ENCODE measurements at places on chromosomes 1 and 21. TPM values are rescaled to one million over a fixed set of nuclear protein-coding genes. Genes with fewer than 3 reads are reported as not detected.

- peak; percentile 68 for DNase-seq
Observed at GRCh38 chr21:45220071-45220481, 67.6 kb downstream of the POFUT2 start.

- DNase-seq: no peak
Observed at GRCh38 chr1:8681911-8682310, 135.5 kb downstream of the RERE start.

Gene S100A14
- 78.5 TPM for total RNA-seq

DNA sequence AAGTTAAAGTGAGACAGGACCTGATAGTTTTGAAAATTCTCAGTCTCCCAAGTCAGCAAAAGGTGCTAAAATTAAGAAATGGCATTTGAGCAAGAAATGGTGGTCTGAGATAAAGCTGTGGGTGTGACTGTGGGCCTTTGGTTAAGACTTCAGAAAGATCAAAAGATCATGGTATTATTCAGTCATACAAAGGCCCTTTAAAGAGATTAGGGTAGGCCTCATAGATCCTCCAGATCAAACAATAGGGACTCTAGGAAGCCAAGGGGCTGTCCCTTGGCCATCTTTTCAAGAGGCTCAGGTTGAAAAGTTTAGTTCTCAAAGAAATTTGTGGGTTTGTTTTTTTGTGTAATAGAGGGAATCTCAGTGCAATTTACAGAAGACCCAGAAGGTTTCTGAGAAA lies 8.4 kb downstream of the HMGB4 start:
- DNase-seq: no peak

DNA sequence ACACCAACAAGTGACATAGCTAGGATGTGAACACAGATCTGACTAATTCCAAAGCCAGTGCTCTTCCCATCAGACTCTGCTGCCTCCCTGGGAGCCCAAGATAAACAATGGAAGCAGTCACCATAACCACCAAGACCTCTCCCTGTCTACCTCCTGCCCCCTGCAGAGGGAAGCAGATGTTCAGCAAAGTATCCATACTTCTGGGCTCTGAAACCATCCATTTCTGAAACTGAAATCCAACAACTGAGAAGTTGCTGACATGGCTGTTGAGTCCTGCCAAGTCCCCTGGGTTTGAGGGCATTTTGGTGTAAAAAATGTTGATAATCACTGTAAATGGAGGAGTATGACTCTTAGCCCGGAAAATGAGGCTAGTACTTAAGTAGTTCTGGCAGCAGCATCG lies 102.1 kb downstream of the TYW3 start:
- DNase-seq: no peak

GRCh38 chr1:169460191-169460833 lies 25.4 kb downstream of the SLC19A2 start:
- peak; percentile 8 for DNase-seq

DNA sequence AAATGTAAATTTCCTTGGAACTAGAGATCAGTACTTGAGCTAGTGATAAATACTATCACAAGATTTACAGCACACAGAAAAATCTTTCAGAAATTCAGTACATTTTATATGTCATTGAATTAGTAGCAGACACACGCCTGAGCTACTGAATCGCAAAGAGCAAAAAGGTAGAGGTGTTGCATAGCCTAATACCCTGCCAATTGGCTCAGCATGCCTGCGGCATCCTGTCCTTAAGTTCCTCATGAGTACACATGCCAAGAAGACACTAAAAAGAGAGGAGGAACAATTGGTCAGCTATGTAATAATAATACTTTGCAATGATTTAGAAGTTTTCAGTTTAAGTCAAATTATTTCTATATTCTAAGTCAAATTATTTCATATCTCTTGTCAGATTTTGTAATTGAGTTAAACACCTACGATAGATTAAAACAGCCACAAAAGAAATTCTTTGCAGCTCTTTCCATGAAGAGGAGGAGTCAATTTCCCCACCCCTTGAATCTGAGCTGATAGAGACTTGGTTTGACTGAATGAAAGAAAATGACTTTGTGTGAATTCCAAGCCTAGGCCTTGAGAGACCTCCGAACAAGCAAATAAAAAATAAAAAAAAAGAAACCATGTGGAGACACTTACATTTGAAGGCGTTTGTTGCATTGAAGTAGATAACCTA lies 36.2 kb upstream of the PKN2 start:
- peak; percentile 11 for DNase-seq

DNA sequence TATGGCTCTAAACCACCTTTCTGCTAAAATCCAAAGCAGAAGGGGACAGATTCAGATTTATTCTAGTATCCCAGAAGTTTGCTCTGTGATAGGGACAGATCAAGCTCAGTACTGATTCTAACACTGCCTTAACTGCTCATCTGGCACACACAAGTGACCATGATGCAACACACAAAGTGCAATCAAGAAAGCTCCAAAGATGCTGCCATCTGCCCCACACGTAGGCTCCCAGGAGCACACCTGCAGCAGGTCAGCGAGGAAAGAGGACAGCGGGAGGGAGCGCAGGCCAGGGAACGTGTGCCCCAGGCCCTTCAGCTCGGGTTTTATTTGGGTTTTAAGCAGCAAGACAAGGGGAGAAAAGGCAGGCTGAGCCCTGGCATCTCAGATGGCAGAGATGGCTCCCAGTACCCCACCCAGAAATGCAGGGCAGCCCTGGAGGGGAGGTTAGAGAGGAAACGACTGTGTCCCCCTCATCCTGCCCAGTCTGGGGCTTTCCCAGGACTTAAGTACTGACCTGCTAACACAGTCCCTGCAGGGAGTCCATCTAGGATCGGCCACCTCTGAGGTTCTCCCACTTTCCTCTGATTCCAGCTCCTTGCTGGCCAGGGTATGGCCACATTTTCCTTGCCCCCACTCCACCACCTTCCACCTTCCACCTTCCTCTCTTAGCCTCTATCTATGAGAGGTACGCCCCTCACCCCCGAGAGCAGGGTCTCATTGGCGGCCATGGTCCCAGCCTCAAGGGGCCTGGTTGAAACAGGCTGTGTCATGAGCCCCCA lies 1.2 kb downstream of the TRIM11 start:
- no peak for DNase-seq

Gene LCE1D
- not detected for total RNA-seq

DNA sequence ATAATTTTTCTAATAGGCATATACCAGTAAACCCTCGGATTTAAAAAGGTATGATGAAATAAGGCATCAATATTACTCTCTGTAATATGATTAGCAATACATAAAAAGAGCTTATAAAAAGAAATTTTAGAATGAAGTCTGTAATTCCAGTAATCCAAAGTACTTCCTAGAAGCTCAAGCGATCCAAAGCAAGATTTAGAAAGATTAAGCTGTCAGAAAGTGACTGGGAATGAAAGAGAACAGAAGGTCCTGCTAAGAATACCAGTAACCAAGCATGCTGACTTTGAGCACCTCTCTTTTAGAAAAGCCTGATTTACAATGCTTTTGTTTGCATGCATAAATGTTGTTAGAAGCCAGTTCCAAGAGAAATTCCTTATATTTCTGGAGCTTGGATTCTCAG lies 125.1 kb downstream of the GIPC2 start:
- peak; percentile 24 for DNase-seq

Gene LHX8
- total RNA-seq: not detected

GRCh38 chr1:67630438-67631045 lies 54.5 kb upstream of the GADD45A start:
- DNase-seq: no peak

GRCh38 chr21:28133116-28133515 lies 859.6 kb downstream of the LTN1 start:
- DNase-seq: no peak

Gene MYOM3
- total RNA-seq: 0.55 TPM

DNA sequence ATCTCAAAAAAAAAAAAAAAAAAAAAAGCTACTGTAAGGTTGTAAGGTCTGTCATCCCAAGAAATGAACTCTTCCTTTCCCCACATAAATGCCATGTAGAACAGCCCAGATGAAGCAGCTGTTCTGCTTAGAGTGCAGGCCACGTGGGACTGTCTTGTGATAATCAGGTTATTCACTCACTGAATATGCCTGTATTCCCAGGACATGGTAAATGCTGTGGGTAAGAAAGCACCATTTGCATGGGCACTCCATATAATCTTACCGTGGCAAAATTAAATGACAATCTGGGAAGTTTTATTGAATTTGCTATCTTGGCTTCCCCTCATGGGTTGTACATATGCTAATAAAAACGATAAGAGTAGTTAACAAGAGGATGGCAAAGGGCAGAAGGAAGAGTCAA lies 13.8 kb downstream of the RGS5 start:
- DNase-seq: no peak

GRCh38 chr1:232316864-232317263 lies 313.1 kb downstream of the SIPA1L2 start:
- DNase-seq: no peak

Gene KRTAP21-1
- total RNA-seq: not detected

GRCh38 chr1:198268784-198269645 lies 112.2 kb downstream of the NEK7 start:
- no peak for DNase-seq

Gene ADGRL4
- total RNA-seq: 16.1 TPM

GRCh38 chr1:217090060-217090911 lies 367.1 kb upstream of the ESRRG start:
- DNase-seq: peak; percentile 29

GRCh38 chr1:25621876-25622275 lies 5.3 kb downstream of the MAN1C1 start:
- no peak for DNase-seq

DNA sequence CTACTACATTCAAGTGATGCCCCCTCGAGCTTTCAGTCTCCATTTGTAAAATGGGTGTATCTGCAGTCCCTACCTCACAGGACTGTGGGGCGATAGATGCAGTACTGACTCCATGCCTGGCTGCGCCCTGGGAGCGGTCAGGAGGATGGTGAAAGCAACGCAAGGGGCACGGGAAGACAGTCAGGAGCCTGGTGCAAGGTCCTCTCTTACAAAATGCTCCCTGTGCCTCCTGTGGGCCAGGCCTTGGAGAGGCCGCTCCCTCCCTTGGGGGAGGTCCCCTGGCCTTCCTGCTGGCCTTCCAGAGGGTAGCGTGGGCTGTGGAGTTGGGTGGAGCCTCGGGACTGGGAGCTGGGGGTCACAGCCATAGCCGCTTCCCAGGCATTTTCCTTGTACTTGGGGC lies 21.6 kb downstream of the FAM151A start:
- no peak for DNase-seq

GRCh38 chr21:41052820-41053555 lies 115.0 kb upstream of the BACE2 start:
- DNase-seq: peak; percentile 32

GRCh38 chr21:16870103-16870502 lies 642.7 kb upstream of the CXADR start:
- peak; percentile 74 for DNase-seq

GRCh38 chr21:17576080-17576835 lies 36.4 kb downstream of the BTG3 start:
- DNase-seq: no peak

GRCh38 chr1:206736878-206737728 lies 33.5 kb upstream of the IL19 start:
- DNase-seq: no peak

- no peak for DNase-seq
Observed at GRCh38 chr1:80244372-80244771, 1237.8 kb upstream of the ADGRL4 start.

DNA sequence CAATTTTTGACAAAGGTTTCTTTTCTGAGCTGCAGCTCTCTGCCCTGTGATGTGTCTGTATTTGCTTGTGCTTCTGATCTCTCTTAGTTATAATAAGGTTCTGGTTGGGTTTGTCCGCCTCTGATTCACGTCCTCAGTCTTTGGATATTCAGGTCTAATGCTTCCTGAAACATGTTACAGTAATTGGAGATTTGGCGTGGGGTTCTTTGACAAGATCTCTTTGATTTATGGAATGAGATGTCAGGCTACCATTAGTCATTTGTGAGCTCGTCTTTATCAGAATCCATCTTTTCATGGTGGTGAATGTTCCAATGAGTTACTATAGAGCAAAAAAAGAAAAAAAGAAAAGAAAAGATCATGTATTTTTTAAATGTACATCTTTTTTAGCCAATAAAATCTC lies 62.5 kb downstream of the BACE2 start:
- no peak for DNase-seq

DNA sequence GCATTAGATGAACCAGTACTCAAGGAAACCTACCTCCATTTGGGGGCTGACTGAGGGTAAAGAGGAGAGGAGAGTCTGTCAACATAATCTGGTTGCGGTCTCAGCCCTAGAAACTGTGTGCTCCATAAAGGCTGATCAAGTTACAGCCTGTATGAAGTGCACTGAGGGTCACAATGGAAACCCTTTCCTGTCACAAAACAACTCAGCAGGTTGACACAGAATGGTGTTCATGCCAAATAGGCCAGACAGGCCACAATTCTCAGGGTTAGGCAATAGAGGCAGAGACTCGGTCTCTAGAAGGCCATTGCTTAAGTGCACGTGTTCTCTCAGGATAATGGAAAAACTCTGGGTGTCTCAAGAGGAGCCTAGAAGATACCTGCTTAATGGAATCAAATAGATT lies 4.1 kb upstream of the ANKRD35 start:
- DNase-seq: no peak

DNA sequence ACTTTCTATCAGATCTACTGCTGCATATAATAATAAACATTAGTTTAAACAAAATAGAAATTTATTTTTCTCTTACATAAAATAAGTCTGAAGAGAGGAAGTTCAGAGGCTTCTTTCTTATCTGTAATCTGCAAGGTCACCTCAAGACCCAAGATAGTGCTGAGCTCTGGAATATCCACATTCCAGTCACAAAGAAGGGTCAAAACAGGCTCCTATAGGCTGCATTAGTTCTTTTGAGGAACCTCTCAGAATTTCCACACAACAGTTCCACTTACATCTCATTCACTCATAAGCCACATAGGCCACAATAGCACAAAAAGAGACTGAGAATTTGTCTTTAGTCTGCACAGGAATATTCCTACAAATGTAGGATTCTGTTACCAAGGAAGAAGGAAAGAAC lies 15.4 kb downstream of the DYNLT5 start:
- no peak for DNase-seq

DNA sequence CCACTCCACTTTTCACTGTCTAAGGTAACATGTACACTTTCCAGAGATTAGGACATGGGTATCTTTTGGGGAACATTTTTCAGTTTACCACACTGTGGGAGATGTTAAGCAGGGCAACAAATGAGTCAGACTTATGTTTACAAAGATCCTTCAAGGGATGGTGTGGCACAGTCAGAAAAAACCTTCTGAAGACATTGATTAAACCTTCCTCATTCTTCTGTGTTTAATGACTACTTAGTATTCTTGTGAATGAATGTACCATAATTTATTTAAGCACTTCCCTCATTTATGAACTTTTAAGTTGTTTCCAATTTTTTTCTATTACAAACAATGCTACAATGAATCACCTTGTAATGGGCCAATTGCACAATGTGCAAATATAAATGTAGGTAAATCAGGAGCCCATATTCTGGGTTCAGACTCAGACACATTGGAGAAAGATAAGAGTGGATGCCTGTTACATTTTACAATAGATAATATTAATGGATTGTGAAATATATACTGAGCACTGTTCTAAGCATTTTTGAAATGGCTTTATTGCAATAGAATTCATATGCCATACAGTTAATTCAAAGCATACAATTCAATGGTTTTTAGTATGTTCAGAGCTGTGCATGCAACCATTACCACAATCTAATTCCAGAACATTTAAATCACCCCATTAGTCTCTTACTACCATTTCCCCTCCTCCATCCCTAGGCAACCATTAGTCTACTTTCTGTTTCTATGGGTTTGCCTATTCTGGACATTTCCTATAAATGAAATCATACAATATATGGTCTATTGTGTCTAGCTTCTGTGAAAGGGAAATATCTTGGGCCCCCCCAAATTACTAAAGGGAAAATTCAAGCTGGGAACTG lies 1.9 kb upstream of the SFT2D2 start:
- DNase-seq: no peak

GRCh38 chr1:69126796-69127195 lies 440.9 kb upstream of the LRRC7 start:
- DNase-seq: no peak

All from lung (tissue), 17 donors.